ENCODE measurements at places on chromosomes 6 and 20.

DNA sequence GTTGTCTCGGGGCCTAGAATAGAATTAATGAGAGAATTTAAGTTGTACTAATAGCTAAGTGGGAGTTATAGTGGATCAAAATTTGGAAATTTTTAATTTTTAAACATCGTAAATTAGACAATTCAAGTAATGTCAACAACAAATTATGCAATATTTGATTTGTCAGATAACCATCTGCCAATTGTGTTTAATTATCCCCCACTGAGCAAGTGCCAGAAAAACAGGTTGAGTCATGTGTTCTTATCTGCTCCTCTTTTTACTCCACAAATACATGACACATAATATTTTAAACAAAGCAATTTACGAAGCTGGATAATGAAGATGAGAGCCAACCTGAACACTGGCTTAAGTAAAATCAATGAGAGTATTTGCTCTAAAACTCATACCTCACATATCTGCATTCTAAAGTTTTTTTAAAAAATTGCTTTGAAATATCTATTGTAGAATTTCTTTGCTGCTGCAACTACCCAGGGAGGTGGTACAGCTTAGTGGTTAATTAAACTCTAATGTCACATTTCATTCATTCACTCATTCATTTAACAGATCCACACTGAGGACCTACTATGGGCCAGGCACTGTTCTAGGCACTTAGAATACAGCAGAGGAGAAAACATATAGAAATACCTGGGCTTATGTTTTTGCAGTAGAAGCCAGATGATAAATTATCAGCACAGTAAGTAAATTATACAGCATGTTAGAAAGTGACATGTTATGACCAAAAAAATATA lies 57.1 kb upstream of the MAP7 start:
- no peak for DNase-seq

- DNase-seq = no peak
Measured at GRCh38 chr6:24524805-24525204, 30.0 kb downstream of the ALDH5A1 start.

GRCh38 chr20:3611901-3612300 lies 51.3 kb downstream of the GFRA4 start:
- DNase-seq = no peak

GRCh38 chr6:127578900-127579299 lies 1.9 kb downstream of the C6orf58 start:
- no peak for DNase-seq

GRCh38 chr6:148548065-148548748 lies 198.6 kb upstream of the UST start:
- no peak for DNase-seq

GRCh38 chr20:4944518-4945313 lies 56.6 kb downstream of the SLC23A2 start:
- no peak for DNase-seq

DNA sequence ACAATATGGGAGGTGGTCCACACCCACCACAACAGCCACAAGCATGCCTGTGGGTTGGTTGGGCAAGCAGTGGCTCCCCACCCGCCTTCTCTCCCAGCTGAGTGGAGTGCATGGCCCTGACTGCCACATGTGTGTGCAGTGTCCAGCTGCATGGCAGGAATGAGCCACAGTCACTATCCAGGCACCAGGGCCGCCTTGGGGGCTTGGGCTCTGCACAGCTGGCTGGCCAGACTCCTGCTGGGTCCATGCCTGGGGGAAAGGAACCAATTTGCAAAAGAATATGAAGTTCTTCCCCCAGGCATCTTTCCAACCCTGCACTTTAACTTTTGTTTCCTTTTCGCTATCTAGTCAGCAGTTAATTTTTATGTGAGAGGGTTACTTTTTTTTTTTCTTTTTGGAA lies 11.6 kb upstream of the ASCC3 start:
- DNase-seq = no peak

GRCh38 chr6:132361101-132361500 lies 40.2 kb downstream of the MOXD1 start:
- no peak for DNase-seq

- DNase-seq = no peak
Measured at GRCh38 chr20:31853481-31853880, 8.1 kb upstream of the FOXS1 start.

Measured in activated CD4-positive, alpha-beta T cell treated with anti-CD3 and anti-CD28 coated beads, Interleukin-2, amount 50 U/mL, for 4 hours (primary cell).